ENCODE measurements at places on chromosomes 12 and 14.

DNA sequence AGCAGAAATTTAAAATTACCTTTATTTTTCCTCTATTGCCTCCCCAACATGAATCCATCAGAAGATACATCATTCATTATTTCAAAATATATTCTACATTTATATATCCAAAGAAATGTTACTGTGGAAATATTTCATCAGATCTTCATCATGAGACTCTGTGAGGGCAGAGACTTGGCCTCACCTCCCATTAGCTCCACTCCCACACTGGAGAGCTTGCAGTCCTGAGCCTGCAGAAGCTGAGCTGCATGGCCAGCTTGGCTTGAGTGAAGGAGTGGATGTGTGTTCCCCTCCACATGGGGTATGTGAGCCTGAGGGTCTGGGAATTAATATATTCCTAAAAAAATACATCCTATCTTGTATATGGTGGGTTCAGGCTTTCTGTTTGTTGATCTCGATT is 961.9 kb downstream of the TMEM121 start:
- no peak for DNase-seq

GRCh38 chr14:96986256-96987085 is 189.3 kb downstream of the VRK1 start:
- no peak for DNase-seq

GRCh38 chr12:108700833-108701541 is 30.3 kb downstream of the CORO1C start:
- DNase-seq, result no peak

DNA sequence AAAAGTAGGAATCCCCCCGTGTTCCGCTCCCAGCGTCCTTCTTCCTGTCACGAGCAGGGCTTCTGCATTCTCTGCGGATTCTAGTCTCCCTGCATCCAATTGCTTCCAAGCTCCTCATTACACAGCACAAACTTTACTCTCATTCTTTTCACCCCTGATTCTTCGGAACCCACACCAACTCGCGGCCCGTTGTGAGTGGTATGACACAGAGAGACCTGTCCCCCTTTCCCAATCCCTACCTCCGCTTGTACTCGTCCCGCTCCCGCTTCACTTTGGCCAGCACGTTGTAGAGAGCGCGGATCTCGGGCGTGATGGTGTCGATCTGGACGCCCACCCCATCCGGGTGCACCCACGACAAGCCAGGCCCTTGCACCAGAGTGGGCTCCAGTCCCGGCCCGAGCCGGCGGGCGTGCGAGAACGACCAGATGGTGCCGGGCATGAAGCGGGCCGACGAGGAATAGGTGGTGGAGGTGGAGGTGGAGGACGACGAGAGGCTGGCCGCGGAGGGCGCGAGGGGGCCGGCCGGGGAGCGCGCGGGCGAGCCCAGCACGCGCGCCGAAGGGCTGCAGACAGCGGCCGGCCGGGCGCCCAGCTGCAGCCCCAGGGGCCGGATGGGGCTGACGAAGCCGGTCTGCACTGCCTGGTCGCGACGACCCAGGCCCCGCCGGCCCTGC is 687 bp downstream of the IFFO1 start:
- no peak for DNase-seq

DNA sequence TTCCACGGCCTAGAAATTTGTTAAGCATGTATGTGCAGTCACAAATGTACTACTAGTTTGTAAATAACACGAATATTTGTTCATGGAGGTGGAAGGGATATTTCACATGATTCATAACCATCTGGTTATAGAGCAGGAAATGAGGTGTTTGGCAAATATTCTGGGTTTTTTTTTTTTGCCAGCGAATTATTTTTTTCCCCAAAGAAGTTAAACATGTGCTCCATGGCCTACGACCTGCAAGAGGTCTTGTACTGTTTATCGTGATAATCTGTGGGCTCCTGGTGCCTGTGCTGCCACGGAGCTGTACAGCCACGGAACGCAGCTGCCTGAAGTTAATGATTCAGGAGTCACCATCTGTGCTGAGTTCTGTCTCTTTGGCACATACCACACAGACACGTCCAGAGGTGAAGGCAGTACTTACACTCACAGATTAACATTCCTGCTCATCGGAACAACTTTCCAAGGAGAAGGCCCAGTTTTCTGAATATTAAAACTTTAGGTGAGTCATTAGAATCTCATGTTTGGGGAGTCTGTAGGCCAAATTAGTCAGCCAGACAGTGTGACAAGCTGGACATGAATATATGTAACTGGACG is 156.3 kb downstream of the TMX1 start:
- no peak for DNase-seq

Measured in NCI-H2081 treated with DMSO at 0.1 percent for 48 hours (cell line).